Activated CD8-positive, alpha-beta memory T cell treated with anti-CD3 and anti-CD28 coated beads for 48 hours (primary cell): ENCODE measurements at places on chromosomes 11 and 22.

GRCh38 chr11:29127461-29127860 is 889.4 kb downstream of the KCNA4 start:
- DNase-seq: no peak

DNA sequence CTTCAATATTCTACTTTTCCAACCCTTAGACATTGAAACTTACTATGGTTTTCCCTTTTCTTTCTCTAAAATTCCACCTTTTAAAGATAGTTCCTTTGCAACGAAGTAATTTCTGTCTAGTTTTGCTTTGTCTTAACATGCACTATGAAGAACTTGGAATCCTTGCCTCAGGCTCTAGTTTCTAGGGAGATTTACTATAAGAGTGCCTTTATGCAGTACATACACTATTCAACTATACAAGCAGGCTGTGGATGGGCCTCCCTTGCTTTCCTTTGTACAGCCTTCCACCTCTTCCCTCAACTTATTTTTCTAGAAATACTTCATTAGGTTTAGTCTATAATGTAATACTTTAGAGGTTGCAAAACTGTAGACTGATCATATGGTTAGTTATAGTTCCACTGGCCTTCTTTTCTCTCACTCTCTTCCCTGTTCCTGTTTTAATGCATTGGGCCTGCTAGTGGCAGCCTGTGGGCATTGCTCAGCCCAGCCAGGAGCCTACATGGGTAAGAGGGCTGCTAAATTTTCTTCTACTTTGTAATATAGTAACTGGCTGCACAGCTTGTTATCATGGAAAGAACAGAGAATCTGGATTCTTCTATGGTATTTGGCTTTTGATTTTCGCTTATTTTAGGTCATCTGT is 100.2 kb downstream of the C11orf87 start:
- no peak for DNase-seq

- no peak for DNase-seq
Measured at GRCh38 chr11:75185866-75186265, 35.0 kb downstream of the SLCO2B1 start.

DNA sequence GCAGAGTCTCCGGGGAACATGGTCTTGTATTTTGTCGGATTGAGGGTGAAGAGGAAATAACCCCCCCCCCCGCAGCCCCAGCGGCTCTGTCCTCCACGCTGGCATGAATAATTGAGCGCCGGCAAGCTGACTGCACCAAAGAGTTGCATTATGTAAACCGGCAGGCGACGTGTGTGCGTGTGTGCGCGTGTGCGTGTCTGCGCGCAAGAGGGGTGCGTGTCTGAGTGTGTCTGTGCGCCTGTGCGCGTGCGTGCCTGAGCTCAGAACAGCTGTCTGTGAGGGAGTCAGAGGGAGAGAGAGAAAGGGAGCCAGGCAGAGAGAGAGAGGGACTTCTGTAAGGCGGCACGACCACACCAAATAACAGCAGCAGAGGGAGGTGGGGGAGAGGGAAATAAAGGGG is 94.4 kb downstream of the SCN3B start:
- no peak for DNase-seq

- no peak for DNase-seq
Measured at GRCh38 chr22:31089160-31090100, 8.3 kb downstream of the SMTN start.

GRCh38 chr22:45771711-45772110 is 100.1 kb downstream of the ATXN10 start:
- no peak for DNase-seq

GRCh38 chr11:101816613-101817012 is 98.2 kb upstream of the CEP126 start:
- no peak for DNase-seq

DNA sequence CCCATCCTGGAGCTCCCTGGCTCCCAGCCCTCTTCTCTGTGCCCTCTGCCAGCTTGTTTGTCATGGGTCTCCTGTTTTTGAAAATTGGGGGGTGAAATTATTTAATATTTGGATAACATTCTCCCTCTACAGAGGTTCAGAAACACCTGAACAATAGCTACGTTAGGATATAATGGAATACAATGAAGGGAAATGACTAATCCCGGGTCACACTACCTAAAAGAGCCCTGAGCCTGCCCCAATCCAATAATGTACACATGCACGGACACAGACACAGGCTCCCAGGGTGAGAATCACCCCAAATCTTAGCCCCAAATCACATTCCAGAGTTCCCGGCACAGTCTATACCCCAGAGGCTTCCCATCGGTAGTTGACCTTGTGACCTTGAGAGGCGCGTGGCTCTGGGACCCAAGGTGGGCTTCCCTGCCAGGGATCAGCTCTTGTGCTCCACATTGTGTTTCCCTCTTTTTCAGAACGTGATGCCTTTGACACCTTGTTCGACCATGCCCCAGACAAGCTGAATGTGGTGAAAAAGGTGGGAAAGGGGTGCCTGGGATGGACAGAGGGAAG is 135.5 kb downstream of the PARVA start:
- no peak for DNase-seq

DNA sequence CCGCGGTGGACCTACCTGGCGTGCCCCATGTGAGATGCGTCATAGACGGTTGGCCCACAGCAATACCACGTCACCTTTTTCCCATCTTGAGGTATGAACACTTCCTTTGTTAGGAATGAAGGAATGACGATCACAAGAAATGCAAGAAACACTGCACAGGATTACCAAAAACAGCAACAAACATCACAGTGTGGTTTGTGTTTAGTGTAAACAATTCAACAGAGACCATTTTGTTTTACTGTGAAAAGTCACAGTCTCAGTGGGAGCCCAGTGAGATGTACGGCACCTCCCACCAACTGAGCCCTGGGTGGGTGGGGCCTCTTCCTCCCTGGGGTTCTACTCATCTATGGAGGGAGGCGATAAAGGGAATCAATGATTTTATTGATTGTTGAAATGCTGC is 16.3 kb downstream of the CARS1 start:
- DNase-seq: no peak

DNA sequence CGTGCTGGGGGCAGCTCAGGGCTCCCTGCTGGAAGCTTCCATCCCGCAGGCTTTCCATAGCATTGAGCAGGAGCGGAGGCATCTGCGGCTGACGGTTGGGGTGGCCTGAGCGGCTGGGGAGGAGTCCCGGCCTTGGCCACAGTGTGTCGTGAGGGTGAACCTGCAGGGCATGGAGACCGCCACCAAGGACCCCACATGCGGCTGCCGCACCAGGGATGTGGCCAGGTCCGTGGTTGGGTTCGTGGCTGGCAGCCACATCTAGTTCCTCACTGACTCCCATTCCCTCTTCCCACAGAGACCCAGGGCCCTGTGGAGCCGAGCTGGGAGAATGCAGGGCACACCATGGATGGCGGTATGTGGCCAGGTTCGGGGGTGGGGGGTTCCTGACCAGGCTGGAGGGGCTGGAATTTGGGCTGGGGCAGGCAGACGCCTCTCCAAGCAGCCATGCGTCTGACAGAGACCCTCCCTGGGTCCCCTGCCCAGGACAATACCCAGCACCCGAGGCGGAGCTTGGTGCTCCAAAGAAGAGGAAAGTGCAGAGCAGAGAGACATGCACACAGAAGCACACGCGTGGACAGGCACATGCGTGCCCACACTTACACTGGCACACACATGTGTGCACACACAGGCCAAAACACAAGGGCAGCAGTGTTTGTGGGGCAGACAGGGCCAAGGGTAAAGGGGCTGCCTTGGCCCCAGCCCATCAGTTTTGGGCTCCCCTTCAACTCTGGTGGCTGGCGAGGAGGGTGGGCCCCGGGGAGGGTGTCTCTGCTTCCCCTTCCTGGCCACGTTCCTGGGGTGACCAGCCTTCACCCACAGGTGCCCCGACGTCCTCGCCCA is 2.7 kb downstream of the MUC5B start:
- no peak for DNase-seq

DNA sequence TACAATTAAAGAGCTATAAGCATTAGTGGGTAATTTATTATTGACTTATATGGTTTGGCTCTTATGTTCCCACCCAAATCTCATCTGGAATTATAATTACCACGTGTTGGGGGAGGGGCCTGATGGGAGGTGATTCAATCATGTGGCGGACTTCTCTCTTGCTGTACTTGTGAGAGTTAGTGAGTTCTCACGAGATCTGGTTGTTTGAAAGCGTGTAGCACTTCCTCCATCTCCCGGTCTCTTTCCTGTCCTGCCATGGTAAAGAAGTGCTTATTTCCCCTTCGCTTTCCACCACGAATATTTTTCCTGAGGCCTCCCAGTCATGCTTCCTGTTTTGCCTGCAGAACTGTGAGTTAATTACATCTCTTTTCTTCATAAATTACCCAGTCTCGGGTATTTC is 28.1 kb upstream of the CHORDC1 start:
- no peak for DNase-seq

DNA sequence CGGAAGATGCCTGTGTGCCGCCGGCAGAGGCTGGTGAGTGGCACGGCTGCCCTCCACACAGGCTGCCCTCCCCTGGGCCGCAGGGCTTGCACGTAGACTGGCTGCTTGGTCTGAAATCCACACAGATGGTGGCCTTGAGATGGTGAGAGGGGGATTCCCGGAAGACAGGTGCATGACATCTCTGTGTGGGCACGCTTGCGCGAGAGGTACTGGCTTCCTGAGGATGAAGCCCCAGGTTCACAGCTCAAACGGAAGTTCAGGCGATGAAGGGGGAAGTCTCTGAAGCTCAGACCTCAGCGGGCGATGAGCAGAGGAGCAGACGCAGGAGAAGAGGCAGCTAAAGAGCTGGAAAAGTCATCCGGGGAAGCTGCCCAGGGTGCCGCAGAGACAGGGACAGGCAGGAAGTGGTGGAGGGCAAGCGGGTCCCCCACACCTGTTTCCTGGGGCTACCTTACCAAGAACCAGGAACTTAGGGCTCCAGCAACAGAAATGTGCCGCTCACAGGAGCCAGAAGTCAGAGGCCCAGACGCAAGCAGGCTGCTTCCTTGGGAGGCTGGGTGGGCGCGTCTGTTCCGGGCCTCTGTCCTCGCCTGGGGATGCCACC is 7.2 kb downstream of the CRELD2 start:
- DNase-seq: no peak

DNA sequence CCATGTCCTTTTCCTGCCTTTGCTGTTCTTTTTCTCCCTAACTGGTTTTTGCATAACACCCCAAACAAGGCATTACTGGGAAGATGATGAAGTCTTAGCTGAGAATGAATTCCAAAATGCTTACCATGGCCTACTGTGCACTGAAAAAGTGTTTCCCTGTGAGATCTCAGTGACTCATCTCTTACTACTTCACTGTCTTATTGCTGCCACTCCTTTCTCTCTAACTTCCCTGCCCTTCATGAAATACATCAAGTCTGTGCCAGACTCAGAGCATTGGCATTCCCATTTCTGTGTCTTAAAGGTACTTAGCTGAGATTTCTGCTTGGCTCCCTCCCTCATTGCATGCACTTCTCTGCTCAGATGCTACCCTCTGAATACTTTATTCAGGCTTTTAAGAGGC is 49.1 kb upstream of the MUC15 start:
- no peak for DNase-seq

DNA sequence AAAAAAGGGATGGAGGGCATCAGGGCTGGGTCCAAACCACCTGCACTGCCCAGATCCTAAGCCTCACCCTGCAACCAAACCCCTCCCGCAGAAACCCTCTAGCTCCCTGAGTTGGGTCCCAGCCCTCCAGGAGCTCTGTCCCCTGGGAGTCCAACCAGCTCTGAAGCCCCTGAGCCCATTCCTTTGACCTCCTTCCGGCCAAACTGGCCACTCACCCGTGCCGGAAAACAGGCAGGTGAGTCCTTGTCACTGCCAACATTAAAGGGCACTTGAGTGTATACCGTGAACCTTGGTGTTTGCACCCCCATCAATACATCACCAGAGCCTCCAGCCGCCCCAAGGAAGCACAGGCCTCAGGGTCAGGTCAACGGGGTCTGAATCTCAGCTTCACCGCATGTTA is 11.5 kb downstream of the MS4A15 start:
- no peak for DNase-seq

DNA sequence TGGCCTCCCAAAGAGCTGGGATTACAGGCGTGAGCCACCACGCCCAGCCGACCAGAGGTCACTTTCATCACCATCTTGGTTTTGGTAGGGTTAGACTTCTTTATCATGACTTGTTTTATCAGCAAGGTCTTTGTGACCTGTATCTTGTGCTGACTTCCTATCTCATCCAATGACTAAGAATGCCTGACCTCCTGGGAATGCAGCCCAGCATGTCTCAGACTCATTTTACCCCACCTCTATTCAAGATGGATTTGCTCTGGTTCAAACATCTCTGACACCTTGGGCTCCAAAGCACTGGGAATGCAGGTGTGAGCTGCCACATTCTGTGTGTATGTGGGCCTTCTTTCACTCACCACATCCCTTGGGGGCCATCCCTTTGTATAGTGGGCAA is 5.1 kb upstream of the TALDO1 start:
- no peak for DNase-seq

- no peak for DNase-seq
Measured at GRCh38 chr11:125132596-125132995, 21.2 kb upstream of the TMEM218 start.

GRCh38 chr11:64352099-64352994 is 6.6 kb upstream of the RPS6KA4 start:
- no peak for DNase-seq

DNA sequence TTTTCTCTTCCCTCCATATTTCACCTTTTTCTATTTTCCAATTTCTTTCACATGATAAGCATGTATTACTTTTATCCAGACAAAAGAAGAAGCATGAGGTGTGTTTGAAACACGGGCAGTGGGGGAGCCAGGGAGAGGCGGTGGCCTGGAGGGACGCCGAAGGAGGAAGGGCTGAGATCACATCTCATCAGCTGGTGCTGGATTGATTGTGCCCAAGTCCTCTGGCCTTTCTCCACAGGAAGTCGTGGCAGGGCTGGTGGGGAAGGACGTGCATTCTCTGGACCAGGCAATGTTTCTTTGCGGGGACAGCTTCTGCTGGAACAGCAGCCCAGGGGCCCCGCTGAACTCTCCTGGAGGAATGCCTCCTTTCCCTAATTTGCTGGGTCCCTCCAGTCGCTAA is 82.9 kb downstream of the MIAT start:
- DNase-seq: no peak

DNA sequence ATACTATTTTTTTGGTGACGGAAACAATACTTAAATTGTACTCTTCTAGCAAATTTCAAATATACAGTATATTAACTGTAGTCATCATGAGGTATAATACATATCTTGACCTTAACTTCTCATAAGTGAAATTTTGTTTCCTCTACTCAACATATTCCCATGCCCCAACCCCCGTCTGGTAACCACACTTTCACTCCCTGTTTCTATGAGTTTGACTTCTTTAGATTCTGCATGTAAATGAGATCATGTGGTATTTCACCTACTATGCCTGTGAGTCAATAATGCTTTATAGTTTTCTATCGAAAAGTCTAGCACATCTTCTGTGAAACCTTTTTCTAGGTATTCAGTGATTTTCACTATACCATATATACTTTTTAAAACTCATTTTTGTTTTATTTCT is 663.2 kb downstream of the CNTN5 start:
- DNase-seq: no peak

- DNase-seq: no peak
Measured at GRCh38 chr11:76209973-76210930, 4.0 kb upstream of the WNT11 start.
